ENCODE measurements at places on chromosomes 7 and 10. TPM values are rescaled to one million over a fixed set of nuclear protein-coding genes. Genes with fewer than 3 reads are reported as not detected.

GIMAP7 gene
- not detected for total RNA-seq

SH3PXD2A gene
- 38.8 TPM for total RNA-seq

MMP21 gene
- not detected for total RNA-seq

ARHGEF35 gene
- total RNA-seq = 0.21 TPM

TMEM140 gene
- 8.2 TPM for total RNA-seq

SFXN2 gene
- 0.57 TPM for total RNA-seq

LIPJ gene
- total RNA-seq = not detected

TSPAN13 gene
- total RNA-seq = 14.8 TPM

CFAP46 gene
- total RNA-seq = not detected

ABHD11 gene
- 16.4 TPM for total RNA-seq

GPNMB gene
- total RNA-seq = 382 TPM

FAM180A gene
- total RNA-seq = 2.6 TPM

SPDYE5 gene
- not detected for total RNA-seq

PTPRN2 gene
- 0.24 TPM for total RNA-seq

WDR37 gene
- 13.6 TPM for total RNA-seq

TMEM196 gene
- total RNA-seq = not detected

RBP3 gene
- total RNA-seq = not detected
